ENCODE measurements at places on chromosomes 2 and 18. TPM values are rescaled to one million over a fixed set of nuclear protein-coding genes. Genes with fewer than 3 reads are reported as not detected.

The SERPINB3 gene
- total RNA-seq = not detected

The TTN gene
- total RNA-seq = 3,257 TPM

The CAPN13 gene
- total RNA-seq = not detected

The CRACDL gene
- 7.4 TPM for total RNA-seq

The SRD5A2 gene
- total RNA-seq = not detected

The C1GALT1C1L gene
- 2.1 TPM for total RNA-seq

The LHCGR gene
- total RNA-seq = not detected

The GALNT14 gene
- total RNA-seq = 1.0 TPM

The PSMA8 gene
- total RNA-seq = not detected

The UCN gene
- total RNA-seq = 2.6 TPM

The PRKAG3 gene
- total RNA-seq = 0.19 TPM

The MLPH gene
- 27.1 TPM for total RNA-seq
